ENCODE measurements at places on chromosomes 3 and 15.
A peak's percentile ranks its signal among the peaks of the same experiment; 100 is the strongest.

DNA sequence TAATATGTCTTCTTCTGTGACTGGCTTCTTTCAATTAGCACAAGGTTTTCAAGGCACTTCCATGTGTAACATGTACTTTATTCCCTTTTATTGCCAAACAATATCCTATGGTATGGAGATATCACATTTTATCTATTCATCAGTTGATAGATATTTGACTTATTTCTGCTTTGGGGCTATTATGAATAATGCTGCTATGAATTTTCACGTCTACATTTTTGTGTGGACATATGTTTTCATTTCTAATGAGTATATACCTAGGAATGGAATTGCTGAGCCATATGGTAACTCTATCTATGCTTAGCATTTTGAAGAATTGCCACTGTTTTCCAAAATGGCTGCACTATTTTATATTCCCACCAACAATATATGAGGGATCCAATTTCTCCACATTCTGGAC is 3.6 kb upstream of the AGTR1 start:
- DNase-seq = no peak

- peak; percentile 2 for DNase-seq
Measured at GRCh38 chr3:19348941-19349564, 200.7 kb downstream of the KCNH8 start.

DNA sequence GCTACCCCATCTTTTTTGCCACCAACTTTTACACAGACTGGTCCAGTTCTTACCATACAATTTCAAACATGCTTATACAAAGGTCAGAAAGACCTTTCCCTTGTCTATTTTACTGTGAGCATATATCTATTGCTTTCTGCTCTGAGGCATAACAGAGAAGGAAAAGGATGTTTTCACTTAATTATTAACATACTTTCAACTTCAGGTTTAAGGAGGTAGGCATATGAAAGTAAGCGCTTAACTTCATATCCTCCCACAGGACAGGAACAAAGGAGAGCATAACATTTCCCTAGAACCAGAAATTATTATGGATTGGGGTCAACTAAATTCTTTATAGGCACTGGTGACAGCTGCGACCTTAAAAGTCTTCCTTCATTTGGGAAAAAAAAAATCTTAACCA is 1.1 kb downstream of the MYEF2 start:
- no peak for DNase-seq

GRCh38 chr3:48894516-48894915 is 4.2 kb downstream of the SLC25A20 start:
- no peak for DNase-seq

DNA sequence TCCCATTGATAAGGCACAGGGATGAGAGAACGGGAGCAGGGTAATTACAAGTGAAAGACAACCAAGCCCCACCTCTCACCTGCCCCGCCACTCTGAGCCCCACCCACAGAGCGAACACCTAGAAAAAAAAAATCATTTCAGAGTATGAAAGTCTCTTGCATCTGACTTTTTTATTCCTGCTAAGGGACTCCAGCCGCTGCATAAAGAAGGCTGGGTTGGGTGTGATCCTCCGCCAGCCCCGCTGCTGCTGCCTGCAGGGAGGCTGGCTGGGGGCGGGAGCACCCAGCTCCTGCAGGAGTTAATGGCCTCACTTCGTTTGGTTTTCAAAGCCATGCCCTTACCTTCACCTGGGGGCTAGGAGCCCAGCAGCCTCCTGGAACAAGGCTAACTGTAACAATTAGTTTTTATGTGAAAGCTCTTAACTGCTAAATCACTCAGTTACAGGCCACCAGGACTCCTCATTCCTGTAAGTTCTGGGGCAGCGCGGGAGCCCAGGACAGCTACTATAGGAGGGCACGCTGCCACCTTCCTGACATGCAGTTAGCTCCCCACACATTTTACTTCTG is 78.0 kb upstream of the SNRPA1 start:
- DNase-seq = no peak

GRCh38 chr3:193377591-193377990 is 962 bp downstream of the ATP13A5 start:
- no peak for DNase-seq

DNA sequence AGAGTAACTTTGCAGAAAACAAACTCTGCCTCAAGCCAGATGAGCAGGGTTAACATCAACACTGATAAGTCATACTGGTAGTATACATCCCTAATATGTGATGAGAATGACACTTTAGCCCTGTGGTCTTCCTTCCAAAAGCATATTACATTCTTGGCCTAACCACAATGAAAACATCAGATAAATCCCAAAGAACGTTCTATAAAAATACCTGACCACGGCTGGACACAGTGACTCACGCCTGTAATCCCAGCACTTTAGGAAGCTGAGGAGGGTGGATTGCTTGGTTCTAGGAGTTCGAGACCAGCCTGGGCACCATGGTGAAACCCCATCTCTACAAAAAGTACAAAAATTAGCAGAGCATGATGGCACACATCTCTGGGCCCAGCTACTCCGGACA is 4.7 kb downstream of the TMCC1 start:
- DNase-seq = no peak

DNA sequence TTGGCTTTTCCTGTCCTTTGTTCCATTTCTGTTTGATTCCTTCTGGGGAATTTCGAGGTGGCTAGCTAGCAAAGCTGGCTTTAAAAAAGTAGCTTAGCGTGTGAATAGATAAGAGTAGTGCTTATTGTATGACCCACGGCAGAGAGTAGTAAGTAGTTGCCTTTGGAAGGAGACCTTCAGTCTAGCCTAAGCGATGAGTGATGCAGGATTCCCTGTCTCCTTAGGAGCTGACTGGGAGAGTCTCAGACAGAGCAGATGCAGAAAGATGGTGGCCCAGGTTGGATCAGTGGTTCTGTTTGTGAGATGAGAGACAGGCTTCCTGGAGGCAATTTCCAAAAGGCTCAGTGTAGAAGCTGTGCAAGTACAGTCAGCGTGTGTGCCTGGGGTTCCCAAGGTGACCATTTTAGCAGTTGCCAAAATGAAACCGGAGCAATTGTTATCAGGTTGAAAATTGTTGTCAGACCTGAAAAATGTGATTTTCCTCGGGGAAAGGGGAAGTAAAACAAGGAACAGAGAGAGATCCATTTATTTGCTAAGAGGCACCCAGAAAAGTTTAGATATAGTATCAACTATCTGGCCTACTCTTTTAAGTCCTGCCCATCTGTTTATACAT is 681 bp upstream of the IL5RA start:
- DNase-seq = no peak

- DNase-seq = no peak
Measured at GRCh38 chr3:188899881-188900280, 271.9 kb upstream of the TPRG1 start.

GRCh38 chr3:28012830-28013229 is 228.6 kb upstream of the CMC1 start:
- DNase-seq = no peak

DNA sequence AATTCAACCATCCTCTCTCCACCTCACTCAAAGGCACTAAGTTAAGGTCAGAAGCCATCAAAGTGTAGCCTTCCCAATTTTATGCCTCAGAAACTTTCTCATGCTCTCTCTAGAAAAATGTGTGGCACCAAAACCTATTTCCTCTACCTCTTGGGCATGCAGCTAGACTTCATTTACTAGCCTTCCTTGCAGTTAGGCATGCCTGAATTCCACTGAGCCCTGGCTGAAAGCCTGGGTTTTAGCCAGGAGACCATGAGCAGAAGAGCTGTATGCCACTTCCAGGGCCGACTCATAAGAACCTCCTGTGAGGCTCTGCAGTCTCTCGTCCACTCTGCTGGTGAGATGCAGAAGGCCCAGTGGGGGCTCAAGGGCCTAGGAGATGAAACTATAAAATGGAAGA is 145.0 kb downstream of the MYLK start:
- no peak for DNase-seq

- no peak for DNase-seq
Measured at GRCh38 chr3:100395679-100396431, 5.0 kb downstream of the TOMM70 start.

GRCh38 chr3:14866627-14867026 is 47.9 kb downstream of the FGD5 start:
- no peak for DNase-seq

DNA sequence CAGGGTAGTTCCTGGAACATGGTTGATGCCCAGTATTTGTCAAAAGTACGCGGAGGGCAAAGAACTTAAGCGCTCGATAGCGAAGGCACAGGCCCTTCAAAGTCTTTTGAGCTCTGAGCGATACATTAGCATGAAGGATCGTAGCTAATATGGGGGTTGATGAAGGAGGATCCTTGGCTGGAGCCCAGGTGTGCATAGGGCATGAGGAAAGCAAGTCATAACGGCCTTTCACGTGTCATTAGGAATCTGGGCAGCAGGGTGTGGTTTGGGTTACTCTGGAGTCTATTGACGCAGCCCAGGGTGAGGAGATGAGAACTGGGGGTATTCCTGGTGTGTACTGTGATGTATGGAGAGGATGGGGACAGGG is 31.7 kb downstream of the SPINK8 start:
- DNase-seq = no peak

GRCh38 chr3:75886971-75887526 is 101.7 kb upstream of the ZNF717 start:
- no peak for DNase-seq

- no peak for DNase-seq
Measured at GRCh38 chr3:161295325-161295724, 74.2 kb downstream of the NMD3 start.

DNA sequence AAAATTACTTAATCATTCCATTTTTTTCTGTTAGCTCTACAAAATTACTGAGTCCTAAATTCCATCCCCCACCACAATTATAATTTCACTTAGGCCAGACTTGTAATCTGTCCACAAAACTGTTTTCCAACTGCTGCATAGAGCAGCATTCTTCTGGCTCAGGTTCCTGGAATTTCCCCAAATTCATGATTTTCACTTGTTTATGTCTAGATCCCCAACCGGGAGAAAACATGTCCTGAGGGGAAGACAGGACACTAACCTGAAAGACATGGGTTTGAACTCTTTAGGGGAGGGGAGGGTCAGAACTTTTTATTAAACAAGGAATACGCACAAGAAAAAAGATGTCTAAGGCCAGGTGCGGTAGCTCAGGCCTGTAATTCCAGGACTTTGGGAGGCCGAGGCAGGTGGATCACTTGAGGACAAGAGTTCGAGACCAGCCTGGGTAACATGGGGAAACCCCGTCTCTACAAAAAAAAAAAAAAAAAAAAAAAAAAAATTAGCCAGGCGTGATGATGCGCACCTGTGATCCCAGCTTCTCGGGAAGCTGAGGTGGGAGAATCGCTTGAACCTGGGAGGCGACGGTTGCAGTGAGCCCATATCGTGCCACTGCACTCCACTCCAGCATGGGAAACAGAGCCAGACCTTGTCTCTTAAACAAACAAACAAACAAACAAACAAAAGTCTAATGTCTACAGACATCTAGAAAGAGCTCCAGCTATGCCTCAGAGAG is 1.5 kb downstream of the ETFA start:
- no peak for DNase-seq

DNA sequence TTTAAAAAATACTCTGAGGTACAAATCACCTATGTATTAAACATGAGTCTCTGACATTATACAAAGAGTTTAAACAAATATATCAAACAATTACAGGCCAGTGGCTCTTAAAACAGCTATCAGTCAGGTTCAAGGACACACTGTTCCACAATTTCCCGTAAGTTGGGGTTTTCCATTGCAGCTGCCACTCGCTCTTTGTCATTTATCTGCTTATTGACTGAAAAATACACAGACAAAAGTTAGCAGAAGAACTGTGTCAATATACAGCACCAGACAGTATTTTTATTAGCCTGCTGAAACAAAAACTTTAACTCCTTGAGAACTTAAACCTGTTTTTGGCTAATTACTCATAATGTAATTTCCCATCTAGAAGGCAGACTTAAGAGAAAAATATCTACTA is 20.8 kb downstream of the CIAO2A start:
- DNase-seq = no peak

- no peak for DNase-seq
Measured at GRCh38 chr3:81459733-81460132, 301.7 kb downstream of the GBE1 start.

DNA sequence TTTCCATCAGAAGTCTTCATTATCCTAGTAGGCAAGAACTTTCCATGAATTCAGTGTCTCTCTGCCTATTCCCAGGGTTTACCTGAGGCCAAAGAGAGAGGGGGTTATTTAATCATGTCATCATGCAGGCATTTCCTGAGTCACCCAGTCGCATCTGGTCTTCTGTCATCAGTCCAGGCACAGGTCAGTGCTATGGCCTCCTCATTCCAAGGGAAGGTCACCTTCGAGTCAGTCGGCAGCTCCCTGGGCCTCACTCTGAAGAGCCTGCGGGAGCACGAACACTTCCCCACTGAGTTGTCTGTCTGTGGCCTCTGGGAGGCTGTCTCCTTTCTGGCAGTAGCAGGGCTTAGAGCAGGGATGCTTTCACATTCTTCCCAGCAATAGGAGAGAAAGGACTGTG is 26.2 kb upstream of the LRTM1 start:
- DNase-seq = no peak

GRCh38 chr3:55630280-55630920 is 143.3 kb upstream of the WNT5A start:
- no peak for DNase-seq

GRCh38 chr15:81502439-81502838 is 128.4 kb upstream of the TMC3 start:
- no peak for DNase-seq

GRCh38 chr3:9108876-9109567 is 140.4 kb downstream of the SRGAP3 start:
- no peak for DNase-seq
